Adipocyte (in vitro differentiated cells): ENCODE measurements at places on chromosomes 4 and X.
A peak's percentile ranks its signal among the peaks of the same experiment; 100 is the strongest.

DNA sequence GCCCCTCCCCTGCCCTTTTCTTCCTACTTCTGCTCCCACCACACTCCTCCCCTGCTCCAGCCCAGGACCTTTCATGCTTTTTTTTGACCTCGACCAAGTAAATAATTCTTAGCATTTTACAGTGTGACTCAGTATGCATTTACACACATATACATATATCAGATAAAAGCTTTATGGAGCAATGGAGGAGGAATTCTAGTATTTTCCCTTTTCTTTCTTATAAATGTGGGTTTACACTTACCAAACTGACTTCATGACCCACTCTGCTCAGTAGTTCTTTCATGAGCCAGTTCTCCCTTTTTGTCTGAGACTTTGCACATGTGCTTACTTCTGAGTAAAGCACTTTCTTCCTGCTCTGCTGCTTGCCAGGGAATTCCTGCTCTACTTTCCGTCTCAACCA lies 111.8 kb upstream of the H2AZ1 start:
- DNase-seq, result peak; percentile 36

DNA sequence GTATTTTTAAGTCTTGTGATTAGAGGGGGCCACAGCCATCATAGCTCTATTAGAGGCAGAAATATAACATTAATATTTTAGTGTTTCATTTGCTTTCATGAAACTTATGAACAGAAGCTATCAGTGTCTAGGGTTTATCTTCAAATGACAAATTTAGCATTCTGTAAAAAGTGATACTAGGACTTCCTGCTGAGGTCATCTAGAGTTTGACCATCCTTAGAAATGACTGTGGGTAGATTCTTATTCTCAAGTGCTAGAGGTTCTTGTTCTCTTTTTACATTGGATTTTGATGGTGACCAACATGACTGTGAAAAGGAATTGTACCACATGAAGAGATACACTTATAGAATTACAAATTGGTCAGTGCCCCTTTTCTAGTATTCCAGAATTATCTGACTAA lies 568.6 kb downstream of the RPA4 start:
- DNase-seq, result no peak

DNA sequence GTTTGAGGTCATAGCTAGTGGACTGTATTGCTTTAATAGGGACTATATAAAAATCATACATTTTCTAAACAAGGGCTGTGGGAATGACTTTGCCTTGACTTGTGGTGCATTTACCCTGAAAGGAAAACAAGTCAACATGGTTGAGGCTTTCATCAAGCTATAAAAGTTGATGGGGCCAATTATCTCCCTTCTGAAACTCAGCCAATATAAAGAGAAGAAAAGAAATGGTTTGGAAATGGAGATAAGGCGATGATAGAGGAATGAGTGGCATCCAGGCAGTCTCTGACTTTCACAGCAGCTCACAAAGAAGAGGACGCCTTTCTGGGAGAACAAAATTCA lies 118.7 kb downstream of the SMARCA1 start:
- DNase-seq, result no peak

DNA sequence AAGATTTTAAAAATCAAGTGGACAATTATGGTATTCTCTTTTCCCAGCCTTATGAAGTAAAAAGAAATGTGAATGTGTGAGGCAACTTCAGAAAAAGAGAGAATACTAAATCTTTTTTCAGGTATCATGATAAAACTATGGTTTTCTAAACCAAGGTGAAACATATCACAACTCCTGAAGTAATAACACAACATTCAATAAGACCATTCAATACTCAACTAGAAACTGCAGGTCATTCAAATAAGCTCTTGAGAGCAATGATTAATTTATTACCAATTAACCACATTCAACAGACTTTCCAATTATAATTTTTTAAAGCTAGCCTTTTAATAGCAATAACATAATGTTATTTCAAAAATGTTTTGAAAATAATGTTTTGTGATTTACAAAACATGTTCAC lies 35.8 kb downstream of the SLC10A7 start:
- no peak for DNase-seq

- DNase-seq, result peak; percentile 74
Measured at GRCh38 chrX:151151665-151152267, 24.6 kb upstream of the GPR50 start.

- no peak for DNase-seq
Measured at GRCh38 chr4:10421344-10422055, 35.7 kb downstream of the ZNF518B start.

DNA sequence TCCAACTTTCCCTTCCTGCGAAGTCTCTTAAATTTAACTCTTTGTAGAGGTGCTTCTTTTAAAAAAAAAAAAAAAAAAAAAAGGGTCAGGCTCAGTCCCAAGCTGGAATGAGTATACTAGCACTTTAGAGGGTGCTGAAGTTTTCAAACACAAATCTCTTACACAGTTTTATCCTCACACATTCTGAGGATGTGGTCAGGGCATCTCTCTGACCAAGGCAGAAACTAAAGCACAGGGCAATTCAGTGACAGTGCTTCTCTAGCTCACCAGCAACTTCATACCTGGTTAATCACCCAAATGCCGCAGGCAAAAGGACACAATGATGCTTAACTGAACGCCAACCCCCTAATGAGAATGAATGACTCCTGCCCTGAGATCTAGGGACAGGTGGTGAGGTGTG lies 9.8 kb upstream of the PGM2 start:
- no peak for DNase-seq

DNA sequence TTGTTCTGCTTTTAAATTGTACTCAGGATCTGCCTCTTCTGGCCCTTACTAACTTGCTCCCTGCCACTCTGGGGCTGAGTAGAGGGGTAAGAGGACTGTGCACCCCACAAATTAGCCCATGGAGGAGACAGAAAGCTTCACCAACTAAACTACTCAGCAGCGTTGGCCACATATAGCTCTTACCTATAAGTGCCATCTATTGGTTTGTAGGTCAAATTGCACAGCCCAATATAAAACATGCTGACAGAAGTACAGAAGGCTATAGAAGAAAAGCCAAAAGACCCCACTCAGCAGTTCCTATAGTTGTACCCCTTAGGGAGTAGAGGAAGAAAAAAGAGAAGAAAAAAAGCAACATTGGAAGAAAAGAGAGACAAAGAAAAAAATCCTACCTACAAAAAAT lies 341.2 kb upstream of the FMR1 start:
- DNase-seq, result no peak

DNA sequence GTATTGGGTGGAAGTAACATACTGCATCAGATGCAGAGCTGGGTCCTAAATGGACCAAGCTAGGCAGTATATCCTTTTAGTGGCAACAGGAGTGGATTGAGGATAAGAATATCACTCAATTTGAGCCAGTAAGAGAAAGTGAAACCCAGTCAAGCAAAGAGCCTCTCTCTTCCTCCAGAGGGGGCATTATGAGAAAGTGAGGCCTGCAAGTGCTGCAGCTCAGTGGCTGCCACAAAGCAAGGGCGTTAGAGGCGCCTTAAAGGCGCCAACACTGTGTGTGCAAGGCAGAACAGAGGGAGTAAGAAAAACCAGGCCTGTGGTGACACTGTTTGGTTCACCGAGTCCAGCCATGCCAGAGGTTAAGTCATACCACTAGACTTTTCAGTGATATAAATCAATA lies 17.5 kb downstream of the STX18 start:
- DNase-seq, result no peak

DNA sequence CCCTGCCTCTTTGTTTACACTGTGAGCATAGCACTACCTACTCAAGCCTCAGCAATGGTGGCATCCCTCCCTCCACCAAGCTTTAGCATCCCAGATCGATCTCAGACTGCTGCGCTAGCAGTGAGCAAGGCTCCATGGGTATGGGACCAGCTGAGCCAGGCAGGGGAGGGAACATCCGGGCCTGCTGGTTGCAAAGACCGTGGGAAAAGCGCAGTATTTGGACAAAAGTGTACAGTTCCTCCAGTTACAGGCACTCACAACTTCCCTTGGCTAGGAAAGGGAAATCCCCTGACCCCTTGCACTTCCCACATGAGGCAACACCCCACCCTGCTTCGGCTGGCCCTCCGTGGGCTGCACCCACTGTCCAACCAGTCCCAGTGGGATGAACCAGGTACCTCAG lies 26.5 kb downstream of the EGF start:
- DNase-seq, result no peak

GRCh38 chrX:136856551-136856950 lies 24.0 kb downstream of the RBMX start:
- no peak for DNase-seq

GRCh38 chrX:129638917-129639316 lies 15.8 kb downstream of the APLN start:
- DNase-seq, result no peak

DNA sequence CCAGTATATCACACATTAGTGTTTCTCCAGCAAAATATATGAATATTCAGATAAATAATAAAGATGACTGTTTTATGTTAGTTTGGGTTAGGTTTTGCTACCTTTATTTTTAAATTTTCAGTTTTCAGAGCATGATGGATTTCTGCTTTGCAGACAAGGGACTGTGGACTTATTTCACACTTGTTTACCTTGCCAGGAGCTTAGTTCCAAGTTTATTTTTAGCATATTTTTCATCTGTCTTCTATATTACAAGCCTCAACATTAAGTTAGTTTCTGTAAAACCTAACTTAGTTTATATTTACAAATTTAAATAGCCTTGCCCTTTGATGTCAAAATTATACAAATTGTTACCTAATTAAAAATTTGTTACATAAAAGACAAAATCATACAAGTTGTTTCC lies 163.4 kb downstream of the FBXW7 start:
- DNase-seq, result no peak

DNA sequence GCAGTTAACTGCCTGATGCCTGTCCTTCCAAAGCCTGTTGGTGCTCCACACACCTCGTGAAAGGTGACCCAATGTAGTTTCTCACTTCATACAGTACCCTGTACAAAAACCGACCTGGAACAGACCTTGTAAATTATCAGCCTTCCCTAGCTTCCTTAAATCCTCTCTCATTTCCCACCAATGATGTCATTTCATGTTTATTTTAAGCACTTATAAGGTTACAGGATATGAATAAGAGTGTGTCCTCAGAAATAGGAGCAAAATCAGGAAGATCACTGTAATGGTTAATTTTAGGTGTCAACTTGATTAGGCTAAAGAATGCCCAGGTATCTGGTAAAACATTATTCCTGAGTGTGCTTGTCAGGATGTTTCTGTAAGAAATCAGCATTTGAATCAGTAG lies 44.7 kb downstream of the TMEM150C start:
- DNase-seq, result peak; percentile 15

GRCh38 chr4:95181243-95181995 lies 367.4 kb downstream of the UNC5C start:
- DNase-seq, result no peak

GRCh38 chr4:147948336-147948735 lies 216.4 kb downstream of the ARHGAP10 start:
- DNase-seq, result no peak

DNA sequence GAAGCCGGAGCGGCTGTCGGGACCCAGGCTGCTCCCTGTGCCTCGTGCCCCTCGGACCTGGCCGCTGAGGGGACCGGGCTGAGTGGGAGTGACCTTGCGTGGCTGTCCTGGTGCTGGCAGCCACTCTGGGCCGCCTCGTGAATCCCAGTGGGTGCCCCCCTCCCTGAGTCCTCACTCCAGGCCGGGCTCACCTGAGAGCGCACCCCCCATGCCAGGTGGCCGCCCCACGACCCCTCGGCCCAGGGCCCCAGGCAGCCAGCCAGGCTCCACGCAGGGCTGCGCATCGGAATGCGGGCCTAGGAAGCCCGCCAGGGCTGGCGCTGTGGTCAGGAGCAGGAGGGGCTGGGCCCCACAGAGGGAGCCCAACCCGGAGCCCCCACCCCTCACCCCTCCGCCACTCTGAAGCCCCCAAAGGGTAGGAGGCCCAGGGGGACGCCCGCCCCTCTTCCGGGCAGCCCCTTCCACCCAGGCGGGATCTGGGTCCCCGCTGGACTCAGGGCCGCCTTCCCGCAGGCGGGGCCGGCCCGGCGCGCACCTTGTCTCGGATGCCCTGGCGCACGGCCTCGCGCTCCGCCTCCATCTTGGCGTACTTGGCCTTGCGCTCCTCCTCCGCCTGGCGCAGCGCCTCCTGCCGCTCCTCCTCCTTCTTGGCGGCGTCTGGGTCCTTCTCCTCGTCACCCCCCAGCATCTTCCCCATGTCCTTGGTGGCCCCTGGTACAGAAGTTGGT lies 33.9 kb downstream of the CPLX1 start:
- DNase-seq, result peak; percentile 37

- DNase-seq, result no peak
Measured at GRCh38 chr4:138204507-138204906, 37.6 kb downstream of the SLC7A11 start.

DNA sequence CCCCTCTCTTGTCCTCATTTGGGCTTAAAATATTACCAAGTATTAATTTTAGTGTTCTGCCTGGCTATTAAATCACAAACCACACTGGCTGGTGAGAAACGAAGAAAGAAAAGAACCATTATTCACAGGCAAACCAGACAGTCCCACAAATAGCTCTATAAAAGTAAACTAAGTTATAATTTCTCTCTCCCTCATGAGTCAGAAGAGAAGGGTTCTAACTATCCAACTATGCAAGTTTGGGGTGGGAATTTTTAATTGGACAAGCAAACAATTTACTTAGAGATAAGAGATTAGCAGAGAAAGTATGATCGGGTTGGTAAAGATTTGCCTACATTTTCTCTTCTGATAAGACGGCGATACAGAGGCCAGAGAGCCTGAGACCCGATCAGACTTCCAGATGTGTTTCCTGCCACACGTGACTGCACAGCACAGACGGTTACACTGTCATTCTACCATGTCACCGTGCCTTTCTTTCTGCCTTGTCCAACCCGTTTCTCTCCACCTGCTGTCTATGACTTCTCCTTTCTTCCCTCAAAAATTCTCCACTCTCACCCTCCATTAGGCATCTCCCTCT lies 52.3 kb downstream of the MEPE start:
- DNase-seq, result no peak

DNA sequence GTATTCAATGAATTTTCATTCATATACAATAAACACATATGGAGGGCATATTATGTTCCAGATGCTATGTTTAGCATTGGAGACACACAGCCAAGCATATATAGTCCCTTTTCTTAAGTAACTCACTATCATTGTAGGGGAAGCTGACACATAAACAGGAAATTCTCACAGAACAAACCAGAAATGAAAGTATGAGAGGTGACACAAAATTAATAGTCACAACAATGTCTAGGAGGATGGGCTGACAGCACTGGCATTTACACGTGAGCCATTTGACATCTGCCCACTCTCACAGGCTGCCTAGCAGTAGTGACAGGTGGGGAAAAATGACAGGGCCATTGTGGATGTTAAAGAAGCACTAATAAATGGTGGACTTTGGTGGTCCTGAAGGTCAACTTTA lies 2.6 kb upstream of the CNOT6L start:
- DNase-seq, result no peak

- DNase-seq, result no peak
Measured at GRCh38 chrX:110318664-110318968, 731 bp upstream of the AMMECR1 start.

DNA sequence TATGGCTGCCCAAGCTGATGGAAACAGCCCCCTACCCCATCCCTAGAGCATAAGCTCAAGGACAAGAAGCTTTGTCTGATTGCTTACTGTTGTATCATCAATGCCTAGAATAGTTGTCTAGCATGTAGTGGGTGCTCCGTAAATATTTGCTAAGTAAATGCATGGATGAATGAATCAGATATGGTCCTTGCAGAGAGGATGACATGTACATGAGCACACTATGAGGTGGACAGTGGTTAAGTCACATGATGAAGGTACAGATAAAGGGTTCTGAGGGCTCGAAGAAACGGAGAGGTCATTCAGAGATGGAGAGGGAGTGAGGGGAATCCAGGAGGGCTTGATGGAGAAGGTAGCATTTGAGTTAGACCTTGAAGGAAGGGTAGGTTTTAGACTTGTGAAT lies 214.2 kb downstream of the RBMX2 start:
- DNase-seq, result no peak
